ENCODE measurements at places on chromosomes 2 and 18.
A peak's percentile ranks its signal among the peaks of the same experiment; 100 is the strongest.

- no peak for DNase-seq
Measured at GRCh38 chr2:233030-233429, 30.8 kb downstream of the SH3YL1 start.

DNA sequence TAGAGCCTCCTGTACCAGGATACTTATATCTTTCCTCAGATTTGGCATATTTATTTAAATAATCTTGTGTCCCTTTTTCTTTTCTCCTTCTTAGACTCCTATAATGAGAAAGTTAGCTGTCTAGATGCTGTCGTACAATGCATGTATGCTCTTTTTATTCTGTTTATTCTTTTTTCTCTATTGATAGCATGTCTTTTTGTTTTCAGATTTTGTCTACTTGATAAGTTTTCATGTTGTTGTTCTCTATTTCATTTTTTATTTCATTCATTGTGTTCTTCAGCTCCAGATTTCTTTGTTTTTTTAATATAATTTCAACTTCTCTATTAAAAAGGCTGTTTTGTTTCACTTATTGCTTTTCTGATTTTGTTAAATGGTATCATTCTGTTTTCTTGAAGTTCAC, 674.3 kb upstream of the POU3F3 start:
- no peak for DNase-seq

- no peak for DNase-seq
Measured at GRCh38 chr2:218516614-218517013, 51.5 kb downstream of the USP37 start.

DNA sequence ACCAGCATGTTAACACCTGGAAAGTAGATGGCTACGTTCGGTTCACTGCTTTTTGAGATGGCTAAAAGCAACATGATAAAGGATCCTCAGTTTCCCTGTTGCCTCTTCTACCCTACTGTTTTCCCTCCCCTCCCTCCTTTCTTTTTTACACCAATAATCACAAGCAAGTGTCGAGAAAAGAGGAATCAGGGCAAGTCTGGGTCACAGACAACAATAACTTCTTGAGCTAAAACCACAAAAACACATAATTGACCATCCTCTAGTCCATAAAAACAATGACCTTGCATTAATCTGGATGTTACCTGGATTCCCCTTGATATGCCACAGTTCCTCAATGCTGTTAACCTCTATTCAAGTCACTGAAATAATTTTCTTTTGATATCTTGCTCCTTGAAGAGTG, 736.6 kb upstream of the GCFC2 start:
- no peak for DNase-seq

GRCh38 chr18:8224576-8224975, 384.7 kb upstream of the RAB12 start:
- DNase-seq = no peak

DNA sequence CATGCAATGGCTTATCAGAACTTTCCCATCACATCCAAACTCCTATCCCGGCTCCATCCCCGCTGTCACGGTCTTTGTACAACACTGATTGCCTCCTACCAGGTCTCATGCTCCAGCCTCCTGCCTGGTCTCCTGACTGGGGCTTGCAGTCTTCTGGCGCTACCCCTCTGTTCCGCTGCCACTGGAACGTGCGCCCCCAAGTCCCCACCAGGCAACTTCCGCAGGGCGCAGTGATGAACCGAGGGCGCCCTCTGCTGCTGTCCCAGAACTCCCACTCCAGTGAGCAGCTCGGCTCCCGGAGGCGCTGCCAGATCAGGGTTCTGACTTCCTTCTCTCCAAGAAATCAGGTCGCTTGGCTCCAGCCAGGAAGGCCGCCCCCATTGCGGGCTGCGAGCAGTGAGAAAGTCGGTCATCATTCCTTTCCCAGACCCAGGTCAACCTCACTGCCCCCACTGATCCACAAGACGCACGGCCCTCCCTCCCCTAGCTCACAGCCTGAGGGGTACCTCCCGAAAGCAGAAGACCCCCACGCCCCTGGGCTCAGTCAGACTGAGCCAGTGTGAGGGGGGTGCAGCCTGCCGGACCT, 43.9 kb upstream of the RAB11FIP5 start:
- peak; percentile 86 for DNase-seq

DNA sequence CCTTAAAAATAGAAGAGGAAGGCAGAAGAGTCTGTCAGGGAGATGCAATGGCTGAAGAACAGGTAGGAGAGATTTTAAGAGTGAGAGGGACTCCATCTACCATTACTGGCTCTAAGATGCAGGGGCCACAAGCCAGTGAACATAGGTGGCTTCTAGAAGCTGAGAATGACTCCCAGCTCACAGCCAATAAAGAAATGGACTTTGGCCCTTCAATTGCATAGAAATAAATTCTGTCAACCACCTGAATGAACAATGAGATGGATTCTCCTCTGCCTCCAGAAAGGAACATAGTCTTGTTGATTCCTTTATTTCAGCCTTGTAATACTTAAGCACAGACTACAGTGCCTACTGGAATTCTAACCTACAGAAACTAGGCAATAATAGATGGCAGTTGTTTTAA, 603.3 kb upstream of the NXPH2 start:
- DNase-seq = no peak

- no peak for DNase-seq
Measured at GRCh38 chr2:184339966-184340365, 258.4 kb upstream of the ZNF804A start.

- DNase-seq = no peak
Measured at GRCh38 chr18:67770520-67770919, 254.0 kb upstream of the DSEL start.

DNA sequence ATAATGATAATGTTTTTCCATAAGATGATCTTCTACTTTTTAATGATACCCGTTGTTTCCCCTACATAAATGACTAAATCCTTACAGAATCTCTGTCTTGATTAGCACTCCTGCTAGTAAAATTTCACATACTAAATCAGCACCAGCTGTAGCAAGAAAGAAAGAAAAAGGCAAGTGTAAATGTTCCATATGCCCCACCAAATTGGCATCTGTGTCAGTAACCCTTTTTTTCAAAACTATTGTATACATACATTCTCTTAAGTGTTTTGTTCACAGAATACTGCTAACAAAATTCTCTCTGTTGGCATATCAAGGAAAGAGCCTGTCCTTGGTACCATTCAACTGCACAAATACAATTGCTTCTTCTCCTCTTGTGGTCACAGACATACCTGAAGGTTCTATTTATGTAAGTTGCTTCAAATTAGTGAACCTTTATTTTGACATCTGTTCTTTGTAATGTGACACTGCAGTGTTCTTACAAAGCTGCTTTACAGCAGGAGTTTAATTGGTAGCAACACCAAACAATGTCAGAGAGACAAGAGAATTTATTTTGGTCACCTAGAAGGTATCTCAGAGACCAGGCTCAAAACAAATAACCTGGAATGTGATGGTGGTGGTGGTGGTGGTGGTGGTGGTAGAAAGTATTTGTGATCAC, 641.9 kb downstream of the ZEB2 start:
- no peak for DNase-seq

DNA sequence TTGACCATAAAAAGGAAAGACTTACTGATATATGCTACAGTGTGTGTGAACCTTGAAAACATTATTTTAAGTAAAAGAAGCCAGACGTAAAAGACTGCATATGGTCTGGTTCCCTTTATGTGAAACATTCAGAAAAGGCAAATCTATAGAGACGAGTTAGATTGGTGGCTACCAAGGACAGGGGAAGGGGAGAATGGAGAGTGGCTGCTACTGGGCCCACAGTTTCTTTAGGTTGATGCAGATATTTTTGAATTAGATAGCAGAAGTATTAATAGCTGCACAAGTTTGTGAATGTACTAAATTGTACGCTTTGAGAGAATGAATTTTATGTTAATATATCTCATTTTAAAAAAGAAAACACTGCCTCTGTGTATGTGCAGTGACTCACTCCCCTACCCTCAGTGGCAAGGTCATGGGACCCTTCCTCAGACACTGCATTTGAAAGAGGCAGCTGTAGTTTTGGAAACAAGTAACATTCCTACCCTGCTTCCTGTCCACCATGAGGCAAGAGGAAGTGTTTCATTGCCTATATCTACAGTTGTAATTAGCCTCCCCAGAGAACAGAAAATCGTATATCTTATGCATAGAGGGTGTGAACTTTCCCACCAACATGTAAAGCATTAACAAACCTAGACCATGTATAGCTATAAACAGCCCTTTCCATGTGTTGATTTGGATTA, 29.8 kb upstream of the ARMC9 start:
- DNase-seq = no peak

DNA sequence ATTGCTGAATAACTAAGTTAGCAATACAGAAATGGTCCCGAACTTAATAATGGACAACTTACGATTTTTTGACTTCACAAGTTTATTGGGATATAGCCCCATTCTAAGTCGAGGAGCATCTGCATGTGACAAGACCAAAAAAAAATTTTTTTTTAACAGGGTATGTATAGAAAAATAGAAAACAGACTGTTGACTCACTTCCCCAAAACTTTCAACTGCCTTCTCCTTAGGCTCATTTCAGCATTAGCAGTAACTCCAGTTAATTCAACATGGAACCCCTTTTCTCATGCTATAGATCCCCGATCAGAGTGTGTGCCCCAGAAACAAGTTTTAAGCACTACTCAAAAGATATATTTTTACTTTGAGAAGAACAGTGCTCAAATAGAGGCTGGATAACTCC, 5.4 kb downstream of the CD302 start:
- no peak for DNase-seq

- DNase-seq = no peak
Measured at GRCh38 chr2:43526994-43527393, 68.8 kb downstream of the THADA start.

- DNase-seq = no peak
Measured at GRCh38 chr2:203859030-203859789, 8.4 kb upstream of the CTLA4 start.

GRCh38 chr2:126227250-126227649, 428.7 kb upstream of the GYPC start:
- DNase-seq = no peak

DNA sequence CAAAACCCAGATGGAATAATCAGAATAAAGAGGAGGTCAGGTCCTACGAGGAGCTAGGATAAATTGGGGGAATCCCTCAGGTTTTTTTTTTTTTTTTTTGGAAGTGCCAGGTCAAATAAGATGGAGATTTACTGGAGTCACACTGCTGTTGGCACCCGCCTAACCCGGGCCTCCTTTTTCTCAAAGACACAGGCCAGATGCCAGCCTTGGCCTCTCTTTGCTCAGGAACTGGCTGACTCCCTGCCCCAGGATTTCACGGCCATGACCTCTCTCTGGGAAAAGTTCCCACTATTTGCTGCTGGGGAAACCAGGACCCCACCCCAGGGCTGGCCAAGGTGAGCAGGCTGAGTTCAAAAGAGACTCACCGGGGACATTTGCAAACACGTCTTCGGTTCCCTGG, 2.5 kb downstream of the CD8A start:
- DNase-seq = no peak

DNA sequence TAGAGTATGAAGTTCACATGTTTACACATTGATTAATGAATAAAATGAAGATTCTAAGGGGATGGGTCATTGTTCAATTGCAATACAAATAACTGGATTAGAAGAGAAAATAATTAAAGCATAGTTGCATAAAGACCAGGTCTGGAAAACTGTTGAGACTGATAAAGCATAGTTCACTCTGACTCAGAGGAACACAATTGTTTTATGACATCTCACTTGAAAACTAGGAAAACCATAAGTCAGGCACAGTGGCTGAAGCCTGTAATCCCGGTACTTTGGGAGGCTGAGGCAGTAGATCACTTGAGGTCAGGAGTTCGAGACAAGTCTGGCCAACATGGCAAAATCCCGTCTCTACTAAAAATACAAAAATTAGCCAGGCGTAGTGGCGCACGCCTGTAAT, 46.7 kb downstream of the PLA2R1 start:
- no peak for DNase-seq
